ENCODE measurements at places on chromosomes 4 and X. TPM values are rescaled to one million over a fixed set of nuclear protein-coding genes. Genes with fewer than 3 reads are reported as not detected.

The STARD8 gene
- 11.7 TPM for total RNA-seq

The CFAP47 gene
- total RNA-seq: not detected

The CYP2U1 gene
- 7.1 TPM for total RNA-seq

The TRO gene
- total RNA-seq: 1.8 TPM

The BCLAF3 gene
- total RNA-seq: 5.5 TPM

Data from Right ventricle myocardium inferior (tissue), 1 donor.